ENCODE measurements at places on chromosomes 7 and 10.

DNA sequence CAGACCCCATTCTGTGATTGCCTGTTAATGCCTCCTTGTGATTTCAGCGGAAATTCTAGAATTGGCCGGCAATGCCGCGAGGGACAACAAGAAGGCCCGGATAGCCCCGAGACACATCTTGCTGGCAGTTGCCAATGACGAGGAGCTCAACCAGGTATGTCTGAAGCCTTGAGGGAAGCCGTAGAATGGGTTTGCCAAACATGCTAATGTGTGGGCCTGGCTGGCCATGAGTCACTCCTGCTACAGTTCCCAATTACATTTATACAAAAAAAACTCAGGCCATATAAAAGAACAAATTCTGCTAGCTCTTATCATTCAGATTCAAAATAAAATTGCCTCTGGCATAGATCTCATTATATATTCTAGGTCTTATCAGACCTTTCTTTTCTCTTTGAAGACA, 37.4 kb downstream of the MACROH2A2 start:
- no peak for DNase-seq

DNA sequence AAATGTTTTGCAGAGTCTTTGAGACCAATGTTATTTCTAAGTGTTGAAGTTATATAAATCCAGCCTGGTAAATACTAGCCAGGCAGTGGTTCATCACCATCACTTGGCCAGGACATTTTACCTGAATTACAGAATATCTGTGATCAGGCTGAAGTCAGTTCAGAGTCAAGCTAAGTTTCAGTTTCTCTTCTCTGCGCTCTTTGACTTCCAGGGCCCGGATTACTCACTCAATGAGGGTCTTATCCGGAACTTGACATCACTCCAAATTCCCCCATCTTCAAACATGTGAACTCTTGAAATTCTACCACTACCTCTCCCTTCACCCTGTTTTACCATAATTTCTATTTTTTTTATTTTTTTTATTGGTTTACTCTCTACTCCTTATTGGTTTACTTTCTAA, 36.6 kb upstream of the CCAR1 start:
- DNase-seq: no peak

DNA sequence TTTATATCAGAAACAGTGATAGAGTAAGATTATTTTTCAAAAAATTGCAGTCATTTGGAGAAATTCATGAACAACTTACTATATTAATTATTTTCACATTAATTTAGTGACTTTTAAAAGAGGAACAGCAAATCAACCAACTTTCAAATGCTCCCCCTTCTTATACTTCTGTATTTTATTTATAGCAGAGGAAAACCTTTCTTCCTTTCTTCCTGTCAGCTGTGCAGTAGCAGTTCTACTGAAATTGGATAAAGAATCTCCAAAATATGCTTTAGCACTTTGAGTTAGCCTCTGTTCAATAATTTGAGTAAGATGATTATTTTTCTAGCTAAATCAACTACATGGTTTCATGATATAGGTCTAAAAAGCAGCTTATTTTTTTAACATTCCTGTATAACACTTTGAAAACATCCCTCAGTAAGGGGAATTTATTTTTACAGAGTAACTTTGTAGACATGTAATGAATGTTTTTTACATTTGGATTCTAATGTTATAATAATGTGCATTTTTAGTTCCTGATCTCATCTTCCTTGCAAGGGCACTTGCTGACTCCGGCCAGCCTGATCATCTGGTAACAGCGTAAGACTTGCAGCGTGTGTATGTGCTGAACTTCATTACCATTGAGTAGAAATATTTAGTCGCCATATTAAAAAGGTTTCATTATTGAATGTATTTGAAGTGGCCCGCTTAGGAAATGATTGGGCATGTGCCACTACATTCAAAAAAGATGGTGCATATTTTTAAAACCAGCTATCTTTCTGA, 158.3 kb upstream of the HDAC9 start:
- no peak for DNase-seq

DNA sequence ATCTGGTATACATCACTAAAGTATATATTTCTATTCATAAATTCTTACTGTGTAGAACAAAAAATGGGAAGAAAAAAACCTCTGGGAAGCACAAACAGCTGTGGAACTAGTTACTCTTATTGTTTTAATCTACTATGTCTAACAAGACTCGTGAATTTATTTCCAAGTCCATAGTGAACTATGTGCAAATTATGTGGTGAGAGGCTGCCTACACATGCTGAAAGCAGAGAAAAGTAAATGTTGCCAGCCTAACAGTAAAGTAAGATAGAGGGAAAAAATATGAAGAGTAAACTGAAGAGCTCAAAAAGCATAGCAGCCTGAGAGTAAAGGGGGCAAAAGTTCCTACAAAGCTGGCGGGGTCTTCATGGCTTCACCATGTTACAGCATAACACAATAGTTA, 3.0 kb downstream of the GDI2 start:
- no peak for DNase-seq

DNA sequence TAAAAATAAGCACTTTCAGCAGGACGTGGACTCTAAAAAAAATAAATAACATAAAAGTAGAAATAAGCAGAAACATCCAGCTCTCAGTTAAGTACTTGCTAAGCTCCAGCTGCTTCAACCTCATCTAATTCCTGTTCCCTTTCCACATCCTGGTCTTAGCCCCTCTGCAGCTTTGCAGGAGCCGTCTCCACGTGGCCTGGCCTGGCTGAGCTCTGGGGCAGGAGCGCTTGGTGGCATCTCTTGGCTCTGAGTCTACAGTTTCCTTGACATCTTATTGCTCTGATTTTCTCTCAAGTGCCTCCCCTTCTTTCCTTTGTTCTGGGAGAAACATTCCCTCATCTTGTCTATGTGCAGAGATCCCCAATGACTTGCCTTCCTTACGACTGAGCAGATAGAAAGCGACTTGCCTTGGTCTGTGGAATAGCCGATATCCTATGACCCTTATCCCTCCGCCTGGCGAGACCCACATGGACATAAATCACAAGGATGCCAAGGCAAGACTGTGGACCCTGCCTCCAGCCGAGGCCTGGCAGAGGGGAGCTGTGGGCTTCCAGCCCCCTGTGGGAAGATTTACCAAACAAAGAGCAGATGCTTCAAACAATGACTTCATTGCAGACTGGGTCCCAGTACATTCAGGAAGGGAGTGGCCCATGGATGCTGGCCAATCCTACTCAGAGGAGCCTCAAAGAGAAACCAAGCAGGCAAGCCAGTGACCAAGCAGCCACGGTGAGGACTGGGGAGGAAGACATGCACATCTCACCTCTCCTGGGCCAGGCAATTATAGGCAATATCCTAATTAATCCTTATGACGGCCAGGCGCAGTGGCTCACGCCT, 61.9 kb downstream of the SPOCK2 start:
- no peak for DNase-seq

DNA sequence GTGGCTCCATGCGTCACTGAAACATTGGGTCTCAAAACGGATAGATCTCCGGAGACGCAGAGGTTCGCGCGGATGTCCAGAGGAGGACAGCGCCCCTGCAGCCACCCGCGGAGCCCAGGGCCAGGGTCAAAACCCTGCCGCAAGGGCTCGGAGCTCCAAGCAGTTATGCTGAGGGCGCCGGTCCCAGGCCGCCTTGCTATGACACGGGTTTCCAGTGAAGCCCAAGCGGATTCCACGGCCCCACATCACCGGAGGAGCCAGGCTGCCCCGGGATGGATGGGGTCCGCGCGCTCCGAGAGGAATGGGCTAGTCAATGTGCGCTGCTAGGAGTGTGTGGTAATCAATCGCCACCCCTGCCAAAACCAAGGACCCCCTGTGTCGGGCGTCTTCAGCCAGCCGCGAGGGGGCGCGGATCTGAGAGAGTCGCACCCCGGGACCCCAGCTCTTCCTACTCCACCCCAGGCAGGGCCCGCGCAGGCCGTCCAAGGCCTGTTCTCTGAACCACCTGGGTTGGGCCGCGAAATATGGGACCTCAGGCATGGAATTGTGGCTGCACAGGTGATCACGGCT, 5.6 kb upstream of the EMX2 start:
- no peak for DNase-seq

GRCh38 chr10:25828475-25828874, 105.6 kb upstream of the MYO3A start:
- no peak for DNase-seq

DNA sequence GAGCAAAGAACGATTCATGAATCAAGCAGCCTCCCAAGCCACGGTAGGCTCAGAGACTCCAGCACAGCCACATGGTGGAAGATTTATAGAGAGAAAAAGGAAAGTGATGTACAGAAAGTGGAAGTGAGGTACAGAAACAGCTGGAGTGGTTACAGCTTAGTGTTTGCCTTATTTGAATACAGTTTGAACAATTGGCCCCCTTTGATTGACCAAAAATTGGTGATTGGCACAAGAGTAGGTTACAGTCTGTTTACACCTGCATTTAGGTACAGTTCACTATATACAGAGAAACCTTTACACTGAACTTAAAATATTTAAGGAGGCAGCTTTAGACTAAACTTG, 136.4 kb upstream of the ASAH2 start:
- DNase-seq: no peak

- no peak for DNase-seq
Measured at GRCh38 chr10:24718031-24718855, 5.4 kb downstream of the ARHGAP21 start.

GRCh38 chr7:115672024-115672423, 358.5 kb downstream of the TFEC start:
- DNase-seq: no peak

GRCh38 chr10:120406376-120406775, 50.7 kb upstream of the PLPP4 start:
- no peak for DNase-seq

- DNase-seq: no peak
Measured at GRCh38 chr10:119159332-119159731, 6.2 kb downstream of the SFXN4 start.

- no peak for DNase-seq
Measured at GRCh38 chr10:74977072-74977471, 134.4 kb upstream of the SAMD8 start.

DNA sequence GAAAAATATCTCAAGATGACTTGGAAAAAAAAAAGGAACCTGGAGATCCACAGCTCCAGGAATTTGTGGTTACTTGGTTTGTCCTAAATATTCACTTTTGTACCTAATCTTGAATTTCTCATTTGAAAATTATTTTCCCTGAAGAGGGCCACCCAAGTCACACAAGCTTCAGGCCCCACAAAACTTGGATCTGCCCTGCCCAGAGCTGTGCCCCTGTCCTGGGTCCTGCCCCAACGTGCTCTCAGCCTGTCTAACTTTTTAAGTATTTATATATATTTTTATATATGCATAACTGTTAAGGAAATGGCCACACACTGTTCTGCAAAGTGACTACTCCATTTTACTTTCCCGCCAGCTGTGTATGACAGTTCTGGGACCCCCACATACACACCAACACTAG, 123.5 kb downstream of the ARHGAP22 start:
- DNase-seq: no peak

- no peak for DNase-seq
Measured at GRCh38 chr7:111290419-111290818, 199.5 kb downstream of the LRRN3 start.

DNA sequence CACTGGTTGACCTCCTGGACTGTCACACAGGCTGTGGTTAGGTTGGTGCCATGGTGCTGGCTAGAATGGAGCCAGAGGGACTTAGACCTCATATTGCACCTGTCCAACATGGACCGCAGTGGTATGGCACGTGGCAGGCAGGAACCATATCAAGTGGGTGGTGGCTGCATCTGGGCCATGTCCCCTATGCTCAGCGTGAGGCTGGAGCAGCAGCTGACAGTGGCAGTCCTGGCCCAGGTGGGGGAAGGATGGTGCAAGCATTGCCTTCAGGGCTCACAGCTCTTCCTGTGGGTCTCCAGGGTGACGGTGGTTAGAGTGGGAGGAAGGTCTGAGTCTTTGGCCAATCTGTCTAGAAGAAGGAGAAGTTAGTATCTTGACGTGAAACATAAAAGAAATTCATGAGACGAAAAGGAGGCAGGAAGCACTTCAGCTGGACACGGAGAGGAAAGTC, 54.5 kb upstream of the PFKFB3 start:
- DNase-seq: no peak

- no peak for DNase-seq
Measured at GRCh38 chr7:4406288-4407058, 275.6 kb upstream of the FOXK1 start.

- DNase-seq: no peak
Measured at GRCh38 chr10:59470570-59470969, 108.2 kb upstream of the FAM13C start.

DNA sequence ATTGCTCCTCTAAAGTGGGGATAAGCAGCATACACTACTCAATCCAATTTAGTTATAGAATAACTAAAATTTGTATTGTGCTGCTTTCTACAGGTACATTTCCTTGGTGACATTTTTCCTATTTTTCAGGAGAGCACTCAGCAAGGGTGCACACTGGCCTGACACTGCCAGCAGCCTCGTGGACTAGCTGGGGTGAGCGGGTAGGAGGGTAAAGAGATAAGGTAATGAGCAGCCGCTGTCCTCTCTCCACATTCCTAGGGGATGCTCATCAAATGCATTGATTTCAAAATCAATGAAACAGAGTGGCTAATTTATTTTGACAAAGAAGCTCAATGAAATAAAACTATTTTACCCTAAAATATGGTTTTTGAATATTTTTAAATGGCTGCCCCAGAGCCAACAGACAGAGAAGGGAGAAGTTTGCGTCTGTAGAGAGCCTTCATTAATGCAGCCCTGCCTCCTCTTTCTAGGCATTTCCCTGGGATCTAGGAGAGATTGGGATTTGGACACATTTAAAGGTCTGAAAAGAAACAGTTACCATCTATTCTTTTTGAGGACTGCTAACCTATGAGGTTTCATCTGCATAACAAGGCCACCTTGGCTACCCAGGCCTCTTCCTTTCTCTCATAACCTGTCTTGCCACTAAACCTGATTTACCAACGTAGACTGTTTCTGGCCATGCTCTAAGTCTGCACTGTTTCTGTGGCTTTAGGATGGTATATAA, 561.0 kb downstream of the IPMK start:
- no peak for DNase-seq

GRCh38 chr7:3235322-3235721, 65.7 kb upstream of the SDK1 start:
- DNase-seq: no peak

DNA sequence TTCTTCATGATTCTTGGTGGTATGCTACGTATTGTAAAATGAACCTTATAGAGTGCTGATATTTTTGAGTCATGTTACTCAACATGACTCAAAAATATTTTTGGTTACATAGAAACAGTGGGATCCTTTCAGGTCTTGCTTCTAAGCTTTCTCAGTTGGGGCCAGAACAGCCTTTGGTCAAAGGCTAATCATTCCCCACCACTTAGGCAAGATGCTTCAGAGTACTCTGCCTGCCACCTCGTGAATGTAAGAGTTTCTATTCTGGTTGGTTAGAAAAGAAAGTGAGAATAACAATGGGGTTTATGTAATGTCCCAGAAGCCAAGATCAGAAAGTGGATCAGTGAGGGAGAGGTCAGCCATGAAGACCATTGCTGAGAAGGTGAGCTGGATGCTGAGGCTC, 327.8 kb downstream of the TCERG1L start:
- DNase-seq: no peak

- no peak for DNase-seq
Measured at GRCh38 chr7:142916508-142916907, 17.0 kb downstream of the TRPV5 start.
